ENCODE measurements at places on chromosomes 7 and 10. TPM values are rescaled to one million over a fixed set of nuclear protein-coding genes. Genes with fewer than 3 reads are reported as not detected.
A peak's percentile ranks its signal among the peaks of the same experiment; 100 is the strongest.

DNA sequence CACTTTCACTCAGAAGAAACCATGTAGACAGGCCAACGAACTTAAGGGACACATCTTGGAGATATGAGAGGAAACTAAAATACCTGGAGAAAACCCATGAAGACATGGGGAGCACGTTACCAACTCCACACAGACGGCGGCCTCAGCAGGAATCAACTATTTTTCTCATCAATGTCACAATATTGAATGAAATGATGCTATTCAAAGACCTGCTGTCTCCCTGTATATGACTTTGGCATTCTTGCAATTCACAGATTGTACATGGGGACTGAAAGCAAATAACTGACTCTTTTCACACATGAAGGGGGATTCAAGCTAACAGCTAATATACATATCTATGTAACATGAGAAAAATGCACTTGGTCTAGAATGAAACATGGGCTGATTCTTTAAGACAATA, 869.0 kb downstream of the NXPH1 start:
- H3K4me1 ChIP-seq = no peaks in the 10 kb centered on the region
- no peak overlapping the region for H3K4me3 ChIP-seq
- DNase-seq = no peak
- H3K27ac ChIP-seq = no peak overlapping the region
- H3K27me3 ChIP-seq = no peaks in the 10 kb centered on the region

PRRT4 gene
- total RNA-seq = not detected

GRCh38 chr7:27107391-27108381, 5.2 kb upstream of the HOXA2 start:
- peaks cover 6% of the 10 kb centered on the region for H3K4me1 ChIP-seq
- no peak for DNase-seq
- no peak overlapping the region for H3K4me3 ChIP-seq
- H3K36me3 ChIP-seq = peaks cover 5% of the 10 kb centered on the region
- H3K27me3 ChIP-seq = peaks cover 30% of the 10 kb centered on the region

GRCh38 chr10:121994429-121994941, 5.5 kb downstream of the TACC2 start:
- no peak overlapping the region for H3K4me3 ChIP-seq
- H3K27ac ChIP-seq = no peak overlapping the region
- DNase-seq = no peak
- no peaks in the 10 kb centered on the region for H3K36me3 ChIP-seq

GRCh38 chr10:62817121-62817765, 1.1 kb upstream of the EGR2 start:
- peak overlapping the region; percentile 94 for H3K27ac ChIP-seq
- DNase-seq = peak; percentile 43
- peaks cover 34% of the 10 kb centered on the region for H3K4me1 ChIP-seq
- peaks cover 4% of the 10 kb centered on the region for H3K36me3 ChIP-seq
- H3K4me3 ChIP-seq = peak overlapping the region; percentile 99

DNA sequence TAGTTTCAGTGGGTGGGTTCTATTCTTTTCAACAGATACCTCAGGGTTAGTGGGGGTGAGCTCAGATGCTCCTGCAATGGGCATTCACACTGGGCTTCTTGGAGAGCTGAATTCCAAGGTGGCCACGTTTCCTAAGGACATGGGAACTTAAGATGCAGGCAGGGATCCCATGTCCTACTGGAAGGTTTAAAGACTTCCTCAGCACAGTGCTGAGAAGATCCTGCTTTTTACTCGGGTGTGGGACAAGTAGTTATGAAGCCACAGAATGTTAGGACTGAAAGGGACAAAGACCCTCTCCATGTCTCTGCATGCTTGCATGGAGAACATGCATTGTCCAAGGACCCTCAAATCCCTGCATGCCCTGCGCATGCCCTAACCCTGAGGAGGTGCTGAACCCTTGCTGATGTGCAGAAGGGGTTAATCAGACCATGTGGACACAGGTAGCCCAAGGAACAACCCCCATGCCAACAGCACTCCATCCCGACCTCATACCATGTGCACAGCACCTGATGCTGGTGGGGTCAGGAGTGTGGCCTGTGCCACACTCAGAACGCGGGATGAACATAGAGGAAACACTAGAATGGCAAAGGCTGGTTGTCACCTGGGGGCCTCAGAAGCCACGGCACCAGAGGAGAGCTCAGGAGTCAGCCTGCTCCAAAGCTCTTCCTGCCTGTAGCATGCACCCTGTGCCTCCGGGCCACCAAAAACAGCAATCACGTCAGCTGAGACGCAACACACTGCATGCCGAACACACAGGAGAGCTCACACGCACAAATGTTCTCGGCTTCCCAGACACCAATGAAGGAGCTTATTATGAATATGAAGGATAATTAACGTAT, 15.2 kb downstream of the IL2RA start:
- H3K36me3 ChIP-seq = peaks cover 5% of the 10 kb centered on the region
- peak overlapping the region; percentile 81 for H3K4me3 ChIP-seq

DNA sequence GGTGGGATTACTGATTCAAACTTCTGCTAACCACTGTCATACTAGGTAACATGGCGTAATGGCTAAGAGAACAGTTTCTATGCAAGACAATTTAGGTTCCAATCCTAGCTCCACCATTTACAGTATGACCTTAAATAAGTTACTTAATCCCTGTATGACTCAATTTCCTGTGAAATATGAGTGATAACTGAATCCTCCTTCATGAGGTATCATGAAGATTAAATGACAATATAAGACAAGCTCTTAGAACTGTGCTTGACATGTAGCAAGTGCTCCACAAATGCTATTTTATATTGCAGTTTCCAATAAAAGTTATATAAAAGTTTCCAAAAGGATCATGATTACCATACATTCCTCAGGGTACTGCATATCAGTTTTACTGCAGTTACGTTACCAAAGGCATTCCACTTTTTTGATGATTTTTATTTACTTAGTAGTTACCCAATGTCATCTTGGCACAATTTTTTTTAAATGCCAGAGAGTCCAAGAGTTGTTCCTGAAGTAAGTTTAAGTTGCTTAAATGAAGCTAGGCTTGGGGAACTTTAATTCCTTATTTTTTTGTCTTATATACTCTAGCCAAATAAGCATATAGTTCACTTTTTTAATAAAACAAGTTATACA, 7.1 kb downstream of the DOCK4 start:
- H3K27me3 ChIP-seq = peaks cover 75% of the 10 kb centered on the region
- no peak overlapping the region for H3K4me3 ChIP-seq
- H3K27ac ChIP-seq = no peak overlapping the region

OR9A2 gene
- not detected for total RNA-seq

GRCh38 chr10:91541481-91541880, 91.4 kb downstream of the PPP1R3C start:
- peaks cover 12% of the 10 kb centered on the region for H3K27me3 ChIP-seq
- no peak for DNase-seq
- H3K4me1 ChIP-seq = no peaks in the 10 kb centered on the region
- peaks cover 4% of the 10 kb centered on the region for H3K36me3 ChIP-seq
- H3K27ac ChIP-seq = no peak overlapping the region
- H3K4me3 ChIP-seq = no peak overlapping the region

DNA sequence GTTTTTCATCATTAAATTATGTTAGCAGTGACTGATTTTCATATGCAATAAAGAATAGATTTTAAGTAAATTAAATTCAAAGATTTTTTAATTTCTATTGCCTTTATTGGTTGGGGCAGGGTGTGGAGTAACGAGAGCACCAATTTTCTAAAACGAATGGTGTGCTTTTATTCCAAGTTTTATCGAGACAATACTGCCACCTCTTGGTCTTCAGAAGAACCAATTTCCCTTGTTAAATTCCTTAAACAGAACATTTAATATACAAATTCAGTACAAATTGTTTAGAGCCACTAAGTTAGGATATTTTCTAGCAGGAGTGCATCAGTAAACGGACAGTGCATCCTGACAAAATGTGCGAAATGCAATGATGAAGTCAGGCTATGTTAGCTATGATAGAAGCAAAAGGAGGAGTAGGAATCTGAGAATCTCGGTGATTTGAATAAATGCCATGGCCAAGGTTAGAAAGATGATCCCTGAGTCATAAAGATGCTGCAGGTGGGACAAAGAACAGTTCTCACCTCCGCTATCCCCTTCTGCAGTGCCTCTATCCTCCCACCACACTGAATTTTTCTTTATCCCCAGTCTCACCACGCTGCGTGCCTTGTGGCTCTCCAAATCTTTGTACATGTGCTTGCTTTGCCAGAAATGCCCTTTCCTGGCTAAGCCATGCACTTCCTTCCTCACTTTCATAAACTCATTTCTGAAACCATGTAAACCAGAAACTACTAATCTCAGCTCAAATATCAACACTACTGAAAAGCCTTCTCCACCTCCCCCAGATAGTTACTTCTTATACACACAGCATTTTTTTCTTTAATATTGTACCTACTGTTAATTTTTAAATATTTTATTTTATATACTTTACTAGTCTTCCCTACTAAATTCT, 31.9 kb upstream of the AGBL3 start:
- DNase-seq = no peak
- H3K4me1 ChIP-seq = peaks cover 2% of the 10 kb centered on the region
- H3K27ac ChIP-seq = no peak overlapping the region
- H3K36me3 ChIP-seq = no peaks in the 10 kb centered on the region
- peaks cover 5% of the 10 kb centered on the region for H3K27me3 ChIP-seq
- peak overlapping the region; percentile 49 for H3K4me3 ChIP-seq

LRRC17 gene
- total RNA-seq = 0.86 TPM

DNA sequence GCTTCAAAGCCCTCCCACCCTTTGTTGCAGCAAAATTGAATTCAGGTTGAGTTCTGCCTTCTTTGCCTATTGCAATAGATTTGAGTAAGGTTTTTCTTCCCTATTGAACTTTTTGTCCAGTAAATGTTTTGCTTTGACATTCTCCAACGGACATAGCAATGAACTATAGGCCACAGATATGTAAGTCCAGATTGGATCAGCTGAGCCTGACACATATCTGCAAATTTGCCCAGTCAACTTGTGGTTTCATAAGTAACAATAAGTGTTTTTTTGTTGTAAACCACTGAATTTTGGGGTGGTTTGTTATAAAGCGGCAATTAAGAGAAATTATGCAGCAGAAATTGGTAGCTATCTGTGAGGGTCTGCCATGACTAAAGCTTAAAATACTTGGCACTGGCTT, 332.1 kb upstream of the SORCS1 start:
- H3K27ac ChIP-seq = no peak overlapping the region
- H3K4me3 ChIP-seq = no peak overlapping the region

MALRD1 gene
- total RNA-seq = not detected

DNA sequence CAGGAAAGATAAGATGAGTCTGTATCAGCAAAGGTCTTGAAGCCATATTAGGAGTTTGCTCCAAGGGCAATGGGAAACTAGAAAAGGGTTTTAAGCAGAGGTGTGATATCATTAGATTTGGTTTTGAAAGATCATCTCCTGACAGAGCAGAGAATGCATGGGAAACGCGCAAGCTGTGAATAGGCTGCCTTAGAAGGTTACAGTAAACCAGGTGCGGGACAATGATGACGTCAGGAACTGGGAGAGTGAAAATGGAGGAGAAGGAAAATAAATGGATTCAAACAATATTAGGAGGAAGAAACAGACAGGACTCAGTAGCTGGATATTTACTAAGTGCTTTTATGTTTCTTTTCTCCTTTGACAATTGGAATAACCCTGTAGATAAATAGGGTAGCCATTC, 50.6 kb downstream of the CACNB2 start:
- no peak overlapping the region for H3K4me3 ChIP-seq
- H3K27me3 ChIP-seq = no peaks in the 10 kb centered on the region
- no peaks in the 10 kb centered on the region for H3K4me1 ChIP-seq
- no peak for DNase-seq

DNA sequence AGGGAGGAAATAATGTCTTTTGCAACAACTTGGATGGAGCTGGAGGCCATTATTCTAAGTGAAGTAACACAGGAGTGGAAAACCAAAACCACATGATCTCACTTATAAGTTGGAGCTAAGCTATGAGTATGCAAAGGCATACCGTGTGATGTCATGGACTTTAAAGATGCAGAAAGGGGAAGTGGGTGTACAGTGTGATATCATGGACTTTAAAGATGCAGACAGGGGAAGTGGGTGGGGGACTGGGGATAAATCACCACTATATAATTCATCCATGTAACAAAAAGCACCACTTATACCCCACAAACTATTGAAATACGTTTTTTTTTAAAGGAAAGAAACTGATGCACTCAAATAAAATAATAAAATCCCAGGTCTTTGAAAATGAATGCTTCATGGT, 29.5 kb downstream of the LYZL2 start:
- H3K27me3 ChIP-seq = peaks cover 38% of the 10 kb centered on the region
- peaks cover 4% of the 10 kb centered on the region for H3K4me1 ChIP-seq
- H3K27ac ChIP-seq = peak overlapping the region; percentile 45
- peaks cover 2% of the 10 kb centered on the region for H3K36me3 ChIP-seq

Data from T-helper 17 cell (primary cell).